Activated naive CD4-positive, alpha-beta T cell (primary cell): ENCODE measurements at places on chromosomes 4 and X.

DNA sequence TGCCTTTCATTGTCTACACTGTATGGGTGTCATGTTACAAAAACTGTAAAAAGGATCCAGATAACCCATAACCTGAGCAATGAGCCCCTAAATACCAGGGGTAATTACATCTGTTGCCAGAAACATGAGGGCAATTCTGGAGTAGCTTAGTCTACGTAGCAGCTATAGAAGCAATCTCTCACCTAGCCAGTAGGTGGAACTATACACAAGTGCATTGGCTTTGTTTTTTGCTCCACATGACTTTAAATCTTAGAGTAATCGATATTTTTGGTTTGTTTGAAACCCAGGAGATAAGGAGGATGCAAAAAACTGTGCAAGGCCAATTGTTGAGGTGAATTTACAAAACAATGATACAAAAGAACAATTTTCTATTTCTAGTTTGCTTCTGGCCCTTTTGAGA, 57.5 kb downstream of the GPR82 start:
- DNase-seq = no peak

- no peak for DNase-seq
Observed at GRCh38 chr4:80101071-80101791, 28.2 kb upstream of the ANTXR2 start.

- no peak for DNase-seq
Observed at GRCh38 chr4:3189459-3189858, 59.5 kb upstream of the MSANTD1 start.

GRCh38 chr4:156779042-156779441, 192.6 kb downstream of the PDGFC start:
- DNase-seq = no peak

- DNase-seq = no peak
Observed at GRCh38 chr4:32775049-32775448, 2054.9 kb downstream of the PCDH7 start.

DNA sequence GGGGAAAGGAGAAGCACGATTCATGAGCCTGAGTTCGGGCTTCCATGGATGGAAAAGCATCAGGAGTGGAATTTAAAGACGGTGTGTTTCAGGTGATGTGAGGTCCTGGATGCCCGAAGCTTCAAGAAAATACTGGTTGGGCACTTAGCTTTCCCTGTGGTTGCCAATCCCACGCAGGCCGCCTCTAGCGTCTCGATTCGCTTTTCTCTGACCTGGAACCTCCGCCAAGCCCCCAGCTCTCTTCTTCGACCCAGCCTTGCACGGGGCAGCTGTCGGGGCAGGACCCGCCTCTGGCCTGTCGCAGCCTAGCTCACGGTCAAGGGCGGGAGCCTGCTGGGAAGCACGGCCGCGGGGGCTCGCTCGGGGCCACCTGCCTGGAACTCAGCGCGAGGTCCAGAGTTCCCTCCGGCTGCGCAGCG, 308 bp upstream of the TLR2 start:
- DNase-seq = no peak

DNA sequence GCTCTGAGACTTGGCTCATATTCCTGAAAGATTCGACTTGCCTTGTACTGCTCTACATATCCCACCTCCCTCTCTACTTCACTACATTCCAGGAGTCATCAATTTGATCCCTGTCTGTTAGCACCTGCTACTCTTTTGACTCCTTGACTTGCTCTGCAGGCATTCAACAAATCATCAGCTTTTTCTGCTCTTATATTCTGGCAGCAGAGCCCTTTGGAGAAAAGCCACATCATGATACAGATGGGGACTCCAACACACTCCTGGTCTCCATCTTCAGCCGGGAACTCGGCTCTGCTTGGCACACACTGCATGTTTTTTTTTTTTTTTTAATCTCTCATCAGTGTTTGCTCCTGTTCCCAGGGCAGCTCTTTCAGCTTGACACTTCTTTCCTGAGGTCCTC, 293.2 kb upstream of the LCORL start:
- DNase-seq = no peak

- no peak for DNase-seq
Observed at GRCh38 chr4:79823148-79823763, 249.8 kb downstream of the ANTXR2 start.

GRCh38 chr4:130210864-130211263, 1114.9 kb downstream of the C4orf33 start:
- DNase-seq = no peak
